ENCODE measurements at places on chromosomes 13 and 19.
A peak's percentile ranks its signal among the peaks of the same experiment; 100 is the strongest.

- DNase-seq: no peak
These were observed 369.2 kb downstream of the PCDH9 start for GRCh38 chr13:66860878-66861417.

DNA sequence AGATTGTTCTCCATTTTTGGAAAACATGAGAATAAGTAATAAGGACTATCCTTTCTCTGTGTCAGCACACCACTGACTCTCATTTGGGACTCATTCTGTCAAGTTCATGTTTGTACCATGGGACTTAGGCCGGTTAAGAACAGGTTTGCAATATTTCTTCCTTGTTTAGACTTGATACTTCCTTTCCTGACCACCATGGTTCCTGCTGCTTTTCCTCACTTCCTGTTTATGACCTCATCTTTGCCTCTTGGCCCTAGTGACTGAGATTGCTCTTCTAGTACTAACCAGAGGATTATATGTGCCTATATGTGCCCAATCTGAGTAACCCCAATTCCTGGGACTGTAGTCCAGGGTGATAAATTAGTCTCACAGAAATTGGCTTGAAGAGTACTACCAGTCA lies 32.5 kb upstream of the NDFIP2 start:
- no peak for DNase-seq

- DNase-seq: no peak
These were observed 19.8 kb upstream of the POU2F2 start for GRCh38 chr19:42151782-42152684.

DNA sequence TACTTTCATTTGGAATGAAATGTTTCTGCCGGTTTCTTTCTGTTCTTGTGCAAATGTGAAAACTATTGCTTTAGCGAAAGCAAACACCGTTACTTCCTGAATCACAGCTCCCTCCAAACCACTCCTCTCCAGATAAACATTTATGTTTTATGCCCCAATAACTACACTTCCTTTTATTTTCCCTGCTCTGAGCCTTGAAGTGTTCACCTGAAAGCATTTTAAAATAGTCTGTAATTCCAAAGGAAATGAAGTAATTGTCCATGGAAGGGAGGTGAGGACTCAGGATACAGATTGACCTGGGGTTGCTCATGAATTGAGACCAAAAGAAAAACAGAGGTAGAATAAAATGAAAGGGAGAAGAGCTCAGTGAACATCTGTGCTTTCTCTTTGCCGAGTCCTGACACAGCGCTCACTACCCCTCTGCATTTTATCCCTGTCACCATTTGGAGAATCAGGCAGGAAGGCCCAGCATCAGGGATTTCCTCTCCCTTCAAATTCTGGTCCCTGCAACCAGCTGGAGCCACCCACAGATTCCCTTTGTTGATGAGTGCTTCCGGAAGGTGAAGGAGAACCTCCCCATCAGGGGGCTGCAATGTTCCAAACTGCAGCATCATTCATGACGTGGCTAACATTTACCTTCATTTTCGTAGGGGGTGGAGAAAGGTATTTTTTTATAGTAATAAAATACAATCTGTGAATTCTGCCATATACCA lies 171.9 kb downstream of the ITGBL1 start:
- DNase-seq: peak; percentile 33

- no peak for DNase-seq
These were observed 4.2 kb upstream of the RGL3 start for GRCh38 chr19:11423164-11423790.

DNA sequence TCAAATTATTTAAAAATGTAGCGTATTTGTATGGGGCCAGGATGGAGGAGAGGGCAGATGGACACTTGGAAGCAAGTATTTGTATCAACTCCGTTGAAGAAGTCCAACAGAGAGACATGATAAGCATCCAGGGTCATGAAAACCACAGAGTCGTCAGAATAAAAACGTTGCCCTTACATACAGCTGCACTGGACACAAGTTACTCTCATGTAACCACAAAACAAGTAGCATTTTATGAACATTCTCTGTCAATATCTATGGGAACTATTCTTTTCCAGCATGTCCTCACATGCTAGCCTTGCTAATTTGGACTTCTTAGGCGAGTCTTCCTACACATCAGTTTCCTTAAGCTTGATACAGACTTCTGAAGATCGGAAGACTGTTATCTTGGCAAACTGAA lies 35.0 kb downstream of the EFNB2 start:
- no peak for DNase-seq

GRCh38 chr19:39130337-39131254 lies 5.0 kb downstream of the PAK4 start:
- DNase-seq: no peak

DNA sequence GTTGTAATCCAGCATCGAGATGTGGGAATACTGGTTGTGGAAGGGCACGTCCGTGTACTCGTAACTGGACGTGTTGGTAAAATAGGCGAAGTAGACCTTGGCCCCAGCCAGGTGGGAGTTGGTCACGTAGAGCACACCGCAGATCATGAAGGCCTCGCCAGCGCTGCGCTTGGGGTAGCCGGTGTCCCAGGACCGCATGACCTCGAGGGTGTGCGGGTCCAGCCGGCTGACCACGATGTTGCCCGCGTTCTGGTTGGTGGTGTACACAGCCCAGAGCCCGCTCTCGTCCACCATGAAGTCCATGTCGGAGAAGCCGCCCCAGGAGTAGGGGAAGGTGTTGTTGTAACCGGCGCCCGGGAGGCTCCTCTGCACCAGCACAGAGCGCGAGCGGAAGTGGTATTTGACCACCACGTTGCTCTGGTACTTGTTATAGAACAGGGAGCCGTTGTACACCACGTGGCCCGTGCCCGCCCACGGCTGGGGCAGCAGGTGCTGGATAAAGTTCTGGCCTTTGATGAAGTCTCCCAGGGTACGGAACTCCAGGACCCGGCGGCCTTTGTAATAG lies 19.2 kb downstream of the PIN1 start:
- DNase-seq: no peak

DNA sequence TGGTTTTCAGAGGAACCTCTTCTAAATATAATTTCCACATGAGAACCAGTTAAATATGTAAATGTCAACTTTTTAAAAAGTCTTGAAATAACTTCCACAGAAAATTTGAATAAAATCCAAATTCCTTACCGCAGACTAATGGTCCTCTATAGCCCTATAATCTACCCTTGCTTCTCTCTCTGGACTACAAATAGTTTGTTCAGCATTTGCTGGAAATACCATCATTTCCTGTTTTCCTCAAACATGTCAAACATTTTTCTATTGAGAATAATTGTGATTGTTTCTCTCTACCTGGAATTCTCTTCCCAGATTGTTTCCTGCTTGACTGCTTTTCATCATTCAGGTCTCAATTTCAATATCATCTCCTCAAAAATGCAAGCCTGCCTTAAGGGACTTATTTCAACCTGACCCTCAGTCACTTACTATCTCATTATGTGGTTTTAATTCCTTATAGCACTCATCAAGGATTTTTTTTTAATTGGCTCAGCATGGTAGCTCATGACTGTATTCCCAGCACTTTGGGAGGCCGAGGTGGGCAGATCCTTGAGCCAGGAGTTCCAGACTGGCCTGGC lies 898.9 kb upstream of the MIR17HG start:
- DNase-seq: no peak

- DNase-seq: no peak
These were observed 493 bp downstream of the YIPF2 start for GRCh38 chr19:10927730-10928562.

- DNase-seq: no peak
These were observed 151.7 kb downstream of the EFNB2 start for GRCh38 chr13:106383791-106384190.

DNA sequence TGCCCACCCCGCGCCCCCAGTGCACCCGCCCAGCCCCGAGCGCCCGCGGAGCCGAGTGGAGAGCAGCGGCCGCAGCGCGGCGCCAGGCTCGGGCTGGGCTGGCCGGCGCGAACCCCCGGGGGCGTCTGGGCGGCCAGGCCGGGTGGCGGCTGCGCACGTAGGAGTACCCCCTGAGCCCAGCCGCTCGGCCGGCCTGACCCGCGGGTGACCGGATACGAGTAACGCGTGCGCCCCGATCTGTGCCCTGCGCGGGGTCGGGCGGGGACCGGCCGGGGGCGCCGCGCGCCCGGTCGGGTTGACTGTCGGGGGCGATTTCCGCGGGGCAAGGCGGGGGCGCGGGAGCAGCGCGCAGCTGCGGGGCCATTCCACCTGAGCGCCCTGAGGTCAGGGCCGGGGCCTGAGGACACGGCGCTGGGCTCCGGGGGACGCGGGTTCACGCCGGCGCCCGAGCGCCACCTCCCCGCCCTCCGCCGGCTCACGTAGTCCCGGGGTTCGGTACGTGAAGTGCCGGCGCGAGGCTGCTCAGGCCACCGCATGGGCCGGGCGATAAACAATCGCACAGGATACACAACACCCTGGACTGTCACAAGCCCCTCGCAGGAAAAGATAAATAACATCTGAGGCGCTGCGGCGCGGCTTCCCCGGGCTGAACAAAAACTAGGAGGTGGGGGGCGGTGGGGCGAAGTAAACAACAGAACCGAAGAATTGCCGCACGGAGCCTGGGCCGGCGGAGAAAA lies 37.6 kb upstream of the FLT1 start:
- DNase-seq: no peak

DNA sequence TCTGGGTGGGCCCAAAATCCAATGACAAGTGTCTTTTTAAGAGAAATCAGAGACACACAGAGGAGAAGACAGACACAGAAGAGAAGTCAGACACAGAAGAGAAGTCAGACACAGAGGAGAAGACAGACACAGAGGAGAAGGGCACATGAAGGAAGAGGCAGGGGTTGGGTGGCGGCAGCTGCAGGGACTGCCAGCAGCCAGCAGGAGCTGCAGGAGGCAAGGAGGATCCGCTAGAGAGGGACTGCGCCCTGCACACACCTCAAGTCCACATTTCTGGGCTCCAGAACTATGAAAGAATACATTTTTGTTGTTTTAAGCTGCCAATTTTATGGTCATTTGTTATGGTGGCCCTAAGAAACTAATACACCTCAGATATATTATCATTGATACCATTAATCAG lies 140.6 kb downstream of the ZIC5 start:
- no peak for DNase-seq

DNA sequence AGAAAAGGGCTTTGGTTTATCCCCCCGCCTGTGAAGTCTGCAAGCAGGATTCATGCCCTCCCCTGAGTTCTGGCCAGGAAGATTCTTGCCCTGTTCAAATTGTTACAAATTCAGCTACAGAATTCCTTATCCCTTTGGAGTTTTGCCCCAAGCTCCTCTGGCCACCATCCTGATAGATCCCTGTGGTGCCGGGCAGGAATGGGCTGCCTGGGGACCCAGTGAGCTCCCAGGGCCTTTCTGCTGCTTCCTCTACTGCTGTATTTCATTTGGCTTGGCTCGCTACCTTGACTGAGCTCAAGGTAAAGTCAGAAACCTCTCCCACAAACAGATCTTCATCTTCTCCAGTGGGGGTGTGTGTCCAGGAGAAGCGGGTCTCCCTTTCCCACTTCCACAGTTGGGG lies 194.6 kb upstream of the NBEA start:
- no peak for DNase-seq

GRCh38 chr19:18457483-18458331 lies 19.8 kb upstream of the ISYNA1 start:
- no peak for DNase-seq

DNA sequence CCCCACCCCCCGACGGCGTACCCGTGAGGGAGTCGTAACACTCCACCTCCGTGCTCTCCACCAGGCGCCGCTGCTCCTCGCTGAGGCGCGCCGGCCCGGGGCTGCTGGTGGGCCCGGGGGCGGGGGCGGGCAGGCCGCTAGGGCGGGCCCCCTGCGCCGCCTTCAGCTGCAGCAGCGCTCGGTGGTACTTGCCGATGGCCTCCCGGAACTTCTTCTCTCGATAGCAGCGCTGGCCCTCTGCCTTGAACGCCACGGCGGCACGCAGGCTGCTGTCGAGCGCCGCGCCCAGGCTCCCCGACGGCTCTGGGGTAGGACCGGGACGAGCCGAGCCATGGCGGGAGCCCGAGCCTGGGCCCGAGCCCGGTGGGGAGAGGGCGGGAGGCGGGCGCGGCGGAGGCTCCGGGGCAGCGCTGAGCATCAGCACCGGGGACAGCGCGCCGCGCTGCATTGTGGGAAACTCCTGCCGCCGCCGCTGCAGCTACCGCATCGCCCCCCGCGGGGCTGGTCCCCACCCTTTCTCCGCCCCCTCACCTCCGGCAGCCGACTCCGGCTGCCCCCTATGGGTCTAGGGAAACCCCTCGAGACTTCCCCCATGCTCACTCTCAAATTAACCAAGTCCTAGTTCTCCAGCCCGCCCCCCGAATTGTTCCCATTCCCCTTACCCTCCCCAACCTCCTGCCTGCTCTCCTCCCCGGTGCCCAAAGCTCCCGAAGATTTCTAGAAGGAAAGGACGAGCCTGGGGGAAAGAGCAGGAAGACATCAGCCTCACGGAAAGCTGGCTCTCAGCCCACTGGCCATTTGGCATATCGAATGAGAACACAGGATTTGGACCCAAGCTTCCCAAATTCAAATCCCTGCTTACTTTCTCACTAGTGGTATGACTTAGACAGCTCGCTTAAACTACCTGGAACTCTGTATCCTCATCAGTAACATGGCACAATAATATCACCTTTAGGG lies at the start of gene TTC9B:
TSS of gene TTC9B (minus strand) at position 451 of the 957 bp plus-strand sequence. CDS start at position 448, 3 bp downstream.
- DNase-seq: no peak

DNA sequence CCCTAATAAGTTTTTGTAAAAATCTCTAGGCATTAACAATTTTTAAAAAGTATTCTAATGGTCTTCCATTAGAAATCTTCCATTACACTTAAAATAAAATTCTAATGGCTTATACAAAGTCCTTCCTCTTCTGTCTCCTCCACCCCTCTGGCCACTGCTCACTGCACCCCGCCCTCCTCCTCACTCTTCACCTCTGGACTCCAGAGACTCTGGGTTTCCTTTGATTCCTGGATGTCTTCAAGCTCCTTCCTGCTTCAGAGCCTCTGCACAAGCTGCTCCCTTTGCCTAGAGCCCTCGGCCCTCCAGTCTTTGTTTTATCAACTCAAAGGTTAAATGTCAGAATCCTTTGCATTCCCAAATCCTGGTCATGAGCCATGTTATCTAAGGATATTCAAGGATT lies 20.8 kb downstream of the TNFSF14 start:
- DNase-seq: no peak

GRCh38 chr19:29673451-29674371 lies 8.4 kb downstream of the PLEKHF1 start:
- no peak for DNase-seq

GRCh38 chr13:100659578-100659977 lies 15.0 kb downstream of the TMTC4 start:
- no peak for DNase-seq

GRCh38 chr13:44051405-44051804 lies 171.7 kb downstream of the LACC1 start:
- DNase-seq: no peak

DNA sequence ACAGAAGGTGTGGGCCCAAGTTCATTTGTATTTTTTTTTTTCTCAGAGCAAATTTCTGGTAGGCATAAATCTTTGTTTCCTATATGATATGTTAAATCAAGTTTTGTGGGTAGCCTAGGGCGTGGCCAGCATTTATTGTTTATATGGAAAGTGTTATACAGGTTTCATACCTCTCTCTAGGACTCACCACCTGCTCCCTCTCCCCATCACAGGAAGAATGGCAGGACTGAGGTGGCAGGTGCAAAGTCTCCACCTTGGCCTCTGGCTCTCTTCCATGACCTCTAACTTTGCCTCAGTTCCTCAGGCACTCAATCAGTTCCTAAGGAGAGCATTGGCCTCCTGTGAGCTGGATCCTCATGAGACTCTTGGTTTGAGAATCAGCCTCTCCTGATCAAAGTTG lies 172.3 kb upstream of the TSC22D1 start:
- no peak for DNase-seq

- DNase-seq: no peak
These were observed 12.3 kb downstream of the ZNF507 start for GRCh38 chr19:32357720-32358119.

All from NCI-H774 (cell line).